ENCODE measurements at places on chromosomes 6 and 20. TPM values are rescaled to one million over a fixed set of nuclear protein-coding genes. Genes with fewer than 3 reads are reported as not detected.
A peak's percentile ranks its signal among the peaks of the same experiment; 100 is the strongest.

GRCh38 chr6:126444659-126445273 lies 104.9 kb downstream of the CENPW start:
- DNase-seq = no peak
- H3K27me3 ChIP-seq = peaks cover 3% of the 10 kb centered on the region
- no peak overlapping the region for H3K27ac ChIP-seq
- no peak overlapping the region for H3K4me3 ChIP-seq
- H3K4me1 ChIP-seq = no peaks in the 10 kb centered on the region

The MYLK4 gene
- total RNA-seq = 0.16 TPM

- no peaks in the 10 kb centered on the region for H3K36me3 ChIP-seq
- peaks cover 4% of the 10 kb centered on the region for H3K4me1 ChIP-seq
- H3K27ac ChIP-seq = no peak overlapping the region
- no peak overlapping the region for H3K4me3 ChIP-seq
These were observed 46.7 kb upstream of the CARMIL1 start for GRCh38 chr6:25232479-25232878.

- no peak overlapping the region for H3K4me3 ChIP-seq
- DNase-seq = no peak
- H3K27ac ChIP-seq = no peak overlapping the region
- H3K36me3 ChIP-seq = no peaks in the 10 kb centered on the region
These were observed 32.1 kb downstream of the FNDC1 start for GRCh38 chr6:159201336-159201735.

DNA sequence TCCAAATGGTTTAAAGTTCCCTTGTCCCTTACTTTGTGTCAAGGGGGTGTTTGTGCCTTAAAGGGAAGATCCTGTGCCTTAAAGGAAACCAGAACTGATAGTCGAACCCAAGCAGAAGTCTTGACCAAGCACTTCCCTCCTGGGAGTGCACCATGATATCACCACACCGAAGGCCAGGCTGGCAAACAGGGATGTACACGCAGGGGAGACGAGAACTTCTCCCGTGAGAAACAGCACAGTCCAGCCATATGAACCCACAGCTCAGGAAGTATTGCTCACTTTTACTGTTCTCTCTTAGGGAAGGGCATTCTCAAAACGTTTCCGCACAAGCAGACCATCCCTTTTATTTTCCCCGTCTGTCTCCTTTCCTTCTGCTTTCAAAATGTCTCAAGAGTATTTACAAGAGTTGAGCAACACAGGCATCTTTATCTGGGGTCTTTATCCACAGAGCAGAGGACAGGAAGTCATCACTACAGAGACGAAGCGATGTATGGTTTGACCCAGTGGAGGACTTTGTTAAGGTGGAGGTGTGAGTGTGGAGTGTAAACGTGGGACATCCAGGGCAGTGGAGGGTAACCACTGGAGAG lies 12.8 kb upstream of the SERPINB1 start:
- peaks cover 69% of the 10 kb centered on the region for H3K4me1 ChIP-seq
- peaks cover 3% of the 10 kb centered on the region for H3K36me3 ChIP-seq
- peak overlapping the region; percentile 100 for H3K27ac ChIP-seq
- H3K27me3 ChIP-seq = no peaks in the 10 kb centered on the region
- no peak for DNase-seq

DNA sequence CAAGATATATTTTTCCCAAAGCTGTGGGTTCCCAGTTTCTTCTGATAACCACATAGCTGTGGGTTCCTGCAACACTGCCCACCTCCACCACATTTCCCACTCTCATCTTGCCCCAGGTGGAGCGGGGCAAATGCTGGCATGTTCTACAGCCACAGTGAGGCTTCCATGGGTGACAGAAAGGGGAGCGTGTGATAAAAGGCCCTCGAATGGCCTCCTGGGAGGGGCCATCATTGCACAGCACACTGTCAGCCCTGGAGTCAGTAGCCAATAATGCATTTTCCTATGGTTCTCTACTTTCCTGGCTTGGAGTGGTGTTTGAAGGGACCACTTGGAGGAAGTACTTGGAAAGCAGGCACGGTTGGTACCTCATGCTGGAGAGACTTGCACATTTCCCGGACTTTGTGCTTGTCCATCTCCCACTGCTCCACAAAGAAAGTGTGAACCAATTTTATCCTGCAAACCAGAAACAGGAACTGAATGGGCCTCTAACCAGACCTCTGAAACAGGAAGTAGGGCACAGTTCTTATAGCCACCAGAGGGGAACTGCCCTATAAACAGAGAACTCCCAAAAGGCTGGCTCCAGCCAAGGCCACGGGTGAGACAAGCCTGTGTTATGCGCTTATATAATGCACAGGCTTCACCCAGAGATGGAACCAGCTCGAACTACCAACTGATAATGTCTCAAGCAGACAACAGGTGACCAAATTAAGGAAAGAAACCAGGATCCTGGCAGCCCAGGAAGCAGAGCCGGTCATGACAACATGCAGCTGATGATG lies 8.6 kb downstream of the MAP3K5 start:
- no peaks in the 10 kb centered on the region for H3K27me3 ChIP-seq
- H3K27ac ChIP-seq = peak overlapping the region; percentile 55
- DNase-seq = no peak
- peaks cover 60% of the 10 kb centered on the region for H3K4me1 ChIP-seq
- H3K36me3 ChIP-seq = peaks cover 14% of the 10 kb centered on the region
- peak overlapping the region; percentile 27 for H3K4me3 ChIP-seq

DNA sequence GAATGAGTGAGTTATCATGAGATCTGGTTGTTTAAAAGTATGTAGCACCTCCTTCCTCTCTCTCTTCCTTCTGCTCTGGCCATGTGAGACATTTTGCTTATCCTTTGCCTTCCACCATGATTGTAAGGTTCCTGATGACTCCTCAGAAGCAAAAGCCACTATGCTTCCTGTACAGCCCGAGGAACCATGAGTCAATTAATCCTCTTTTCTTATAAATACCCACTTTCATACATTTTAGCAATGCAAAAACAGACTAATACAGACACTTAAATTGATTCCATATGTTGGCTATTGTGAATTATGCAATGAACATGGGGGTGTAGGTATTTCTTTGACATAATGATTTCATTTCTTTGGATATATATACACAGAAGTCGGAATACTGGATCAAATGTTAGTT lies 792.8 kb upstream of the EYS start:
- H3K4me1 ChIP-seq = no peaks in the 10 kb centered on the region
- no peak overlapping the region for H3K4me3 ChIP-seq
- H3K27ac ChIP-seq = no peak overlapping the region
- no peaks in the 10 kb centered on the region for H3K36me3 ChIP-seq

The HEY2 gene
- total RNA-seq = not detected

The RIMS4 gene
- total RNA-seq = not detected

DNA sequence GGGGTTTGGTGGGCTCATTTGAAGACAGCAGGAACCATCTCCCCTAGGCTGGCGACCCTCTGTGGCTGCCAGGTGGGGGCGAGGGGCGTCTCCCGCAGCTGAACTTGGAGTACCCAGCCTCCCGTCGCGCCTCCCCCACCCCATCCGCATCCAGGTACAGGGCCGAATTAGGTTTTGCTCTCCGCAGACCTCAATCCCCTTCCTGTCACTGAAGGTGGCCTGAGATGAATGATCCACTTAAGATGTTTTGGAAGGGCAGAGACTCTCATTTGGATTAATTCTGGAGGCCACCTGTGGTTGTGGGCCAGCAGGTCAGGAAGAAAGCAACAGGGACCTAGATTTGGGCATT lies 493 bp downstream of the CD83 start:
- no peaks in the 10 kb centered on the region for H3K27me3 ChIP-seq
- H3K4me3 ChIP-seq = peak overlapping the region; percentile 99
- peaks cover 40% of the 10 kb centered on the region for H3K36me3 ChIP-seq
- no peak for DNase-seq

DNA sequence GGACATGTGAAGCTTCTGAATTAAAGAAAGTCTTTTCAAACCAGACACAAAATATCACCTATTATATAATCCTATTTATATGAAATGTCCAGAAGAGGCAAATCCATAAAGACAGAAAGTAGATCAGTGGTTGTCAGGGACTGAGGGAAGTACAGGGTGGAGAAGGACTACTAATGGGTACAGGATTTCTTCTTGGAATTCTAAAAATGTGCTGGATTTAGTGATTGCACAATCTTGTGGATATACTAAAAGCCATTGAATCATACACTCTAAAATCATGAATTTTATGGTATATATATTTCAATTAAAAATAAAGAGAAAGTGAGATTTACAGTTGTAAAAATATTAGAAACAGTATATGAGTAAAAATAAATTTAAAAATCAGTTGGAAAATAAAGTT lies 18.7 kb upstream of the MC3R start:
- DNase-seq = no peak
- H3K27me3 ChIP-seq = peaks cover 8% of the 10 kb centered on the region
- no peak overlapping the region for H3K27ac ChIP-seq
- no peak overlapping the region for H3K4me3 ChIP-seq
- H3K36me3 ChIP-seq = no peaks in the 10 kb centered on the region

DNA sequence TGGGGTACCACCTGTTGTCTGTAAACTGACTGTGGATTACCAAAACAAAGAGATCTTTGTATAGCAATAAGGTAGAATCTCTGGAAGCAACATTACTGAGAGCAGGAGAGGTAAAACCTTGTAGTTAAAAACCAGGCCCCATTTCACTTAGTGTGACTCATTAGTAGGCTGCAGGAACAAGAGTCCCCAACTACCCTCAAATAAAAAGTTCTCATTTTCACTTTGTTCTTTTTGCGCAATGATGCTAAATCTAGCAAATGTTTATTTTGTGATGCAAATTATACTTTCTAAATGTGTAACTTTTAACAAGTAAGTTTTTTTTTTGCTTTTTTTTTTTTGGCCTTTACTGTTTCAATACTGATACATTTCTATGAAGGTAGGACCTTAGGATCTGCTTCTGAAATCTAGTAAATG lies 67.1 kb downstream of the ESF1 start:
- H3K4me3 ChIP-seq = no peak overlapping the region
- no peaks in the 10 kb centered on the region for H3K27me3 ChIP-seq
- H3K36me3 ChIP-seq = peaks cover 50% of the 10 kb centered on the region

GRCh38 chr6:141552463-141552862 lies 580.3 kb upstream of the GJE1 start:
- H3K4me3 ChIP-seq = no peak overlapping the region
- no peak overlapping the region for H3K27ac ChIP-seq
- no peaks in the 10 kb centered on the region for H3K27me3 ChIP-seq
- H3K4me1 ChIP-seq = peaks cover 2% of the 10 kb centered on the region

GRCh38 chr20:46129955-46130481 lies 11.9 kb downstream of the CD40 start:
- H3K27ac ChIP-seq = no peak overlapping the region
- DNase-seq = no peak
- peaks cover 2% of the 10 kb centered on the region for H3K4me1 ChIP-seq
- H3K36me3 ChIP-seq = no peaks in the 10 kb centered on the region

- DNase-seq = no peak
- no peaks in the 10 kb centered on the region for H3K4me1 ChIP-seq
- H3K27me3 ChIP-seq = no peaks in the 10 kb centered on the region
- H3K36me3 ChIP-seq = no peaks in the 10 kb centered on the region
These were observed 1382.4 kb upstream of the ADGRB3 start for GRCh38 chr6:67252663-67253062.

DNA sequence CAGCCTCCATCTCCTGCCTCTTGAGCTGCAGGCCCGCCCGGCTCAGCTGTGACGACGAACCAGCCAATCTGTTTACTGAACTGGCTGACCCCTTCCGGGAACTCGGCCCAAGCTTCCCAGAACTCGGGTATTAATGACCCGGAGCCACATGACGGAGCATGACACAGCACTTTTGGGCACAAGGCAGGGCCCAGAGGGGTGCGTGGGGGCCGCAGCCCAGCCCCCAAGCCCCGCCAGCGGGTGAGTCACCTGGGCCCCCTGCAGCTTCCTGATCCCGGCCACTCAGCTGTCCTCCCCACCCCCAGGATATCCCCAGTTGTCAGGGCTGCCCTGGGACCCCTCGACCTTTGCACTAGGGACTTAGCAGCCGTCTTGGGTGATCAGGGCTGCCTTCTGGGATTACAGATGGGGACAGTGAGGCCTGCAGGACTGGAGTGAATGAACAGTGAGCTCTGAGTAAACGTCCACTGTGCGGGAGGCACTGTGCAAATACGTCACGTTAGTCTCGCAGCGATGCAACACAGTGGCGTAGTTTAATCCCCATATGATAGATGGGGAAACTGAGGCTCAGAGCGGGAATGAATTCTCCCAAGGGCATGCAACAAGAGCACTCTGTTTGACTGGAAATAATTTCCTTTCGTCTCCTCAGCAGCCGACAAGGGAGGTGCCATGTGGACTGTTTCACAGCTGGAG lies 102.1 kb downstream of the CEBPB start:
- peaks cover 6% of the 10 kb centered on the region for H3K4me1 ChIP-seq
- H3K36me3 ChIP-seq = no peaks in the 10 kb centered on the region
- DNase-seq = peak; percentile 56
- no peak overlapping the region for H3K27ac ChIP-seq

The IL17A gene
- 11.9 TPM for total RNA-seq

DNA sequence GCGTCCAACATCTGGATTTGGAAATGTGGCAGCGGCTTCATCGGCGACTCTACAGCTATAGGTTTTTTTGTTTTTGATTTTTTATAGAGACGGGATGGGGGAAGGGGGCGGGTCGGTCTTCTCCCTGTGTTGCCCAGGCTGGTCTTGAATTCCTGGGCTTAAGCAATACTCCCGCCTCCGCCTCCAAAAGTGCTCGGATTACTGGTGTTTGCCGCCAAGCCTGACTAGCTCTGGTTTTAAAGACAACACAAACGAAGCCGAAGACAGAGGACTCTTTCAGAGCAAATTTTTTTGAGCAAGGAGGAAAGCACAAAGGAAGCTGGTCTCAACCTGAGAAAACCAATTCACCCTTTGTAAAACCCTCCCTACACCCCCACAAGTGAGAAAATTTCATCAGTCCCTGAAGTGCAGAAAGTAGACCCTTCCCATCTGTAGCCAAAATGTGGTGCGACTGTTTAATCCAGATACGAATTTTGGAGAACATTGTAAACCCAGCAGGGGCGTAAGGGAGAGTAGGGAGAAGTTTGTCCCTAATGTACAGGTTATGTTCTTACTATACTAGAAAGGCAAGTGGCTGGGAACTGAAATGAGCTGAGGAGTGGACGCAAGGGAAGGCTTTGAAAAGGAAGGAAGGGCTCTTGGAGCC lies 185.9 kb downstream of the TRIM27 start:
- peaks cover 10% of the 10 kb centered on the region for H3K36me3 ChIP-seq
- peaks cover 5% of the 10 kb centered on the region for H3K4me1 ChIP-seq
- no peak overlapping the region for H3K27ac ChIP-seq
- H3K27me3 ChIP-seq = peaks cover 62% of the 10 kb centered on the region

DNA sequence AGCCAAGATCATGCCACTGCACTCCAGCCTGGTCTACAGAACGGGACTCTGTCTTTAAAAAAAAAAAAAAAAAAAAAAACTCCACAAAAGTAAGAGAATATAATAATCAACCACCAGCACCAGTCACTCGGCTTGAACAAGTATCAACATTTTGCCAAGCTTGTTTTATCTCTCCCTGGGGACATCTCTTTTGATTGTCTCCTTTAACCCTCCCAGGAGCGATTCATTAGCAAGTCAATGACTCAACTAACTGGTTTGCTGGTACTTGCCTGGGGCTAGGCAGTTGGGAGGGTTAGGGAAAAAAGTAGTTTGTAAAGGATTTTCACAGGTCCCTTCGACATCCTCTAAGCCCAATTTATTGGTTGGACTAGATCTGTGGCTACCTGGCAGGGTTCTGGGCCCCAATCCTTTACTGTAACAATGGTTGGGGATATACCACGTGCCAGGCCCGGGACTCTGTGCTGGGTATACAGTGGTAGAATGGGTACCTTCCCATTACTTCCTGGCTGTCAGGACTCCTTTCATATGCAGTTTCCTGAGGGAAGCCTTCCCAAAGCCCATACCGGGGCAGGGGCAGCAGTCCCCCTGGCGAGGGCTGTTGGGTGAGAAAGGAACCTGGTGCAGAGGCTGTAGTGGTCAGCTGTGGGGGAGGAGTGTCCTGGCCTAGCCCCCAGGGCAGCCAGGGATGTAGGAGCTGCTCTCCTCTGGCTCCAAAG lies 12.2 kb downstream of the TGIF2 start:
- H3K27ac ChIP-seq = no peak overlapping the region
- H3K4me3 ChIP-seq = no peak overlapping the region
- H3K27me3 ChIP-seq = no peaks in the 10 kb centered on the region
- no peak for DNase-seq
- peaks cover 27% of the 10 kb centered on the region for H3K4me1 ChIP-seq

The CTAGE9 gene
- total RNA-seq = 0.21 TPM

The ARMC2 gene
- 3.9 TPM for total RNA-seq
